Fibroblast of villous mesenchyme (primary cell): ENCODE measurements at places on chromosomes 4 and X. TPM values are rescaled to one million over a fixed set of nuclear protein-coding genes. Genes with fewer than 3 reads are reported as not detected.

The DMD gene
- 29.0 and 32.4 TPM in 2 replicates for total RNA-seq

The FHIP1A gene
- total RNA-seq: under 0.01 and 0.32 TPM in 2 replicates

The SUPT20HL1 gene
- not detected in 2 replicates for total RNA-seq

The NSG1 gene
- total RNA-seq: 0.32 and 0.86 TPM in 2 replicates

The RNF212 gene
- total RNA-seq: 2.9 and 3.0 TPM in 2 replicates

The GAB3 gene
- total RNA-seq: 0.43 and 0.64 TPM in 2 replicates

The SCML1 gene
- 5.8 and 12.5 TPM in 2 replicates for total RNA-seq

The SOX3 gene
- total RNA-seq: not detected in 2 replicates

The MFAP3L gene
- 0.86 and 1.3 TPM in 2 replicates for total RNA-seq

The EDA gene
- under 0.01 TPM in 1 of 2 replicates, not detected in the other for total RNA-seq

The LAMTOR3 gene
- 20.9 and 51.8 TPM in 2 replicates for total RNA-seq

The SPIN4 gene
- 3.9 and 5.6 TPM in 2 replicates for total RNA-seq

The HTR2C gene
- under 0.01 TPM in 2 replicates for total RNA-seq

The LIN54 gene
- total RNA-seq: 12.6 and 16.8 TPM in 2 replicates

The CASP3 gene
- 35.4 and 110 TPM in 2 replicates for total RNA-seq

The CLTRN gene
- total RNA-seq: under 0.01 TPM in 1 of 2 replicates, not detected in the other

The NDP gene
- total RNA-seq: under 0.01 TPM in 1 of 2 replicates, not detected in the other

The CXXC4 gene
- 0.32 and 0.43 TPM in 2 replicates for total RNA-seq

The AVPR2 gene
- total RNA-seq: under 0.01 TPM in 1 of 2 replicates, not detected in the other

The PRKG2 gene
- total RNA-seq: under 0.01 and 0.64 TPM in 2 replicates

The SPATA18 gene
- total RNA-seq: 7.7 and 18.1 TPM in 2 replicates

The FGFBP2 gene
- total RNA-seq: not detected in 2 replicates

The CT45A3 gene
- not detected in 2 replicates for total RNA-seq

The AMBN gene
- not detected in 2 replicates for total RNA-seq

The AFAP1 gene
- total RNA-seq: 84.4 and 133 TPM in 2 replicates

The DKC1 gene
- 34.8 and 38.9 TPM in 2 replicates for total RNA-seq

The KCND1 gene
- total RNA-seq: 0.32 and 2.6 TPM in 2 replicates

The UGT2B15 gene
- not detected in 2 replicates for total RNA-seq
